ENCODE measurements at places on chromosomes 12 and 14. TPM values are rescaled to one million over a fixed set of nuclear protein-coding genes. Genes with fewer than 3 reads are reported as not detected.

The DIO2 gene
- 0.21 TPM for total RNA-seq

The VASH1 gene
- 1.8 TPM for total RNA-seq

The GYS2 gene
- total RNA-seq: not detected

GRCh38 chr12:90020881-90021280 lies 312.2 kb upstream of the ATP2B1 start:
- DNase-seq: no peak

- DNase-seq: no peak
These were observed 6.1 kb downstream of the KRT3 start for GRCh38 chr12:52789637-52790426.

GRCh38 chr12:130347588-130347987 lies 9.9 kb downstream of the PIWIL1 start:
- no peak for DNase-seq

Measured in activated naive CD4-positive, alpha-beta T cell treated with anti-CD3 and anti-CD28 coated beads, Interleukin-2, amount 50 U/mL, for 72 hours (primary cell).